ENCODE measurements at places on chromosomes 3 and 15.

DNA sequence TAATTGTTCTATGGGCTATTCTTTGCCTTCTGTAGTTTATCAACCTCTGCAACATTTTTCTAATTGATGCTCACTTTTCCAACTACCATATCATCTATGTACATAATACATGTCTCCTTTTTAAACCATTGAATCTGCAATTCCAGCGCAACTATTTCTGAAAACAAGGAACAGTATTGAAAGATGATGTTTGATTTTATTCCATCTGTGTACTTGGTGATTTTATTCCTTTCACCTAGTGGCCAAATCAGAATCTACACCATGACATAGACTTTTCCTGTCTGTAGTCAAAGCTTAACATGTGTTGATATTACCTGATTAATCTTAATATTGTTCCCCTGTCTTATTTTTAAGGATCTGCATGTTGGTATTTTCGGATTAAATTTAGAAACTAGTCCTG is 13.0 kb downstream of the NKTR start:
- no peak for DNase-seq

DNA sequence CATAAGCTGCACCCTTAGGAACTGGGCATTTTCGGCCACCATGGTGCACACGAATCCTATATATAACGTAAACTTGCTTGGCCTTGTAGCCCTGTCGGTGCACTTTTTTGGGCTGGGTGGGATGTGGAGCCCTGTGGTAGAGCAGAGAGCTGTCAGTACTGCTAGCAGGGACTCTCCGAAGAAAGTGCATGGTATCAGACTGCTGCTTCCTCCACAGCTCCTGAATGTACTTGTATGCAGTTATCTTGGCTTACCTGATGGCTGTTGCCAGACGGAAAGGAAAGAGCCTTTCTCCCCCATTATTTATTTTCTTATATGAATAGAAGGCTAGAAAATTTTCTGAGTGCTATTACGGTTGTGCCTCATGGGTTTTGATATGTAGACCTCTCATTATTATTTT is 8.4 kb downstream of the GALK2 start:
- DNase-seq: no peak

- no peak for DNase-seq
These were observed 100.6 kb upstream of the IGF1R start for GRCh38 chr15:98547741-98548138.

- no peak for DNase-seq
These were observed 121.2 kb upstream of the GAP43 start for GRCh38 chr3:115502128-115502527.

DNA sequence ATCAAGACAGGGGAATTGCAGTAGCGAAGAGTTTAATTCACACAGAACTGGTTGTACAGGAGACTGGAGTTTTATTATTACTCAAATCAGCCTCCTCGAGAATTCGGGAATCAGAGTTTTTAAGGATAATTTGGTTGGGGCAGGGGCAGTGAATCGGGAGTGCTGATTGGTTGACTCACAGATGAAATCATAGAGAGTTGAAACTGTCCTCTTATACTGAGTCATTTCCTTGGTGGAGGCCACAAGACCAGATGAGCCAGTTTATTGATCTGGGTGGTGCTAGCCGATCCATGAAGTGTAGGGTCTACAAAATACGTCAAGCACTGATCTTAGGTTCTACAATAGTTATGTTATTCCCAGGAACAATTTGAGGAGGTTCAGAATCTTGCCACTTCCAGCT is 5.3 kb upstream of the ZNF770 start:
- DNase-seq: no peak

DNA sequence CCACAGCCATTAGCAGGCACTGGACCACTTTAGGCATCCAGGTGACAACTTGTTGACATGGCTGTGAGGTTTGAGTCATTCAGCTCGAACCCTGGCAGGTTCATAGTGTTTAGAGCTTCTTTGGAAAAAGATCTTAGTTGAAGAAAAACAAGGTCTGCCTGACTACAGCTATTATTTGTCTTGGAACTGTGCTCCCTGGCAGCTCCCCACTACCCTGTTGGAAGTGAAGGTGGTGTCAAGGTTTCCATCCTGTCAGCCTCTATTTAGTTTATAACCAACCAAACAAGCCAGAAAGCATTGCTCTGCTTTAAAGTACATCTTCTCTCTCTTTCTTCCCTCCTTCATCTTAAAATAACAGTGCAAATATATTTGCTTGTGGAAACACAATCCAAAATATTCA is 56.8 kb downstream of the KAT2B start:
- no peak for DNase-seq

DNA sequence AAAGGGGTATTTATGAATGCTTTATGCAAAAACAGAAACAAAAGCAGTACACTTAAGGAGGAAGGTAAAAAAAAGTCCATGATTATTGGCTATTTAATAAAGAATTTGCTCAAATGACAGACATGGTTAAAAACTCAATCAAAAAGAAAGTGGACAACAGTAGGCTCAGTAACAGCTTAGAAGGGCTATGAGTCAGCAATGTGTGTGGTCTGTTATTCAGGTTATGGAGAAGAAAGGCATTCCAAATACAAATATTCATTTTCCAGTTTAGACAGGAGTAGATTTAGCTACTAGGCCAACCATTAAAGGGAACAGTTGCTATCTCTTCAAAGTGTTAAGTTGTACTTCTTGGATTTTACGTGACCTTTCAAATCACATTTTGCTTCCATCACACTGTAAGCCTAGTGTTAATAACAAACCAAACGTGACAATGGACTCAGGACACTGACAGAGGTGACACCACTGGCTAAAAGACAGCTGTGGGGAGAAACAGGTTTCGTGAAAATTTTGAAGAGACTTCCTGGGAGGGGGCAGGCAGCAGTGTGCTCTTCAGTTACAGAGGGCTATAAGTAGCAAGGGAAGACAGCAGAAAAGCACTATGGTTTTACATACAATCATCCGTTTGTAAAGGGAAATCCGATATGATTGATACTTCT is 41.7 kb upstream of the MYO5C start:
- peak; percentile 34 for DNase-seq

DNA sequence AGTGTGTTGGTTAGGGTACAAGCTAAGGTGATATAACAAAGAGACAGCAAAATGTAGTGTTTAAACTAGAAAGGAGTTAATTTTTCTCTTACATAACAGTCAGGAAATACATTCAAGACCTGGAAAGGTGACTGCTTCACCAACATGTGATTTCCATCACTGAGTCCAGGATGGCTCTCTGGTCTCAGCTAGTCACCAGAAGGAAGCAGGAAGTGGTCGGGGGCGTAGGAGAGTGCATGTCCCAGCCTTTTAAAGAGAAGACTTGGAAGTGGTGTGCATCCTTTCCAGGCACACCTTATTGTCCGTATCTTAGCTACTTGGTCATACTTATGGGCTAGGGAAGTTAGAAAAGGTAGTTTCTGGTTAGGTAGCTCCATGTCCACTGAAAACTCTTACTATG is 11.1 kb upstream of the UBE2Q2 start:
- no peak for DNase-seq

- DNase-seq: no peak
These were observed 18.0 kb downstream of the SLC6A1 start for GRCh38 chr3:11010426-11011165.

- DNase-seq: peak; percentile 93
These were observed 136.0 kb upstream of the DAZL start for GRCh38 chr3:16741103-16741758.

- peak; percentile 59 for DNase-seq
These were observed 179.1 kb downstream of the SLC9A9 start for GRCh38 chr3:143668924-143669790.

DNA sequence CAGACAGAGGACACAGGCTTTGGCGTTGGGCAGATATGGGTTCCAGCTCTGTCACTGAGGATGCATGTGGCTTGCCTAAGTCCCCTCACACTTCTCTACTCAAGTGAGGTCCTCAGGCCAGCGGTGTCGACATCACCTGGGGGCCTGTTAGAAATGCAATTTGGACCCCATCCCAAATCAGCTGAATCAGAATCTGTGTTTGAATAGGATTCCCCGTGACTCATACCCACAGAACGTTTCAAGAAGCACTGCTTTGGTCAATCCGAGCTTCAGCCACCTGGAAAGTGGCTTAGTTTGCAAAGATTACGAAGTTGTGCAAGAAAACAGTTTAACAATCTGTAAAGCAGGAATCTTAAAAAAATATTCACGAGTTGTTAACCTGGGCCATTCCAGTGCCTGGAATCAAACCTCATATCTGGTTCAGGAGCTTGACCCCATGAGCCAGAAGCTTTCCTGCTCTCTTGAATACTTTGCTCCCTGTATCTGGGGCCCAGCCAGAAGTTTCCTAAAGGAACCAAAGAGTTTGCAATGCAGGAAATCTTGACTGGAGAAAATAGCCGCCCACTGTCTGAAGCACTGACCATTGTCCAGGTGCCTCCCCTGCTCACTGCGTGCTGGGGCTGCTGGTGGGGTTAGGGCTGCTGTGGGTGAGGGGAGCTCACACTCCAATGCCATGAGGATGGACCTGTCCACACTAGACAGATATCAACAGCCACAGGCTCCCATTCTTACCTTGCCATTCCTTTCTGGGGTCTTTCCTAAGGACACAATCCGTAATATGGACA is 208.5 kb upstream of the LINGO1 start:
- peak; percentile 45 for DNase-seq

- no peak for DNase-seq
These were observed 238.8 kb downstream of the OPA1 start for GRCh38 chr3:193831495-193832455.

DNA sequence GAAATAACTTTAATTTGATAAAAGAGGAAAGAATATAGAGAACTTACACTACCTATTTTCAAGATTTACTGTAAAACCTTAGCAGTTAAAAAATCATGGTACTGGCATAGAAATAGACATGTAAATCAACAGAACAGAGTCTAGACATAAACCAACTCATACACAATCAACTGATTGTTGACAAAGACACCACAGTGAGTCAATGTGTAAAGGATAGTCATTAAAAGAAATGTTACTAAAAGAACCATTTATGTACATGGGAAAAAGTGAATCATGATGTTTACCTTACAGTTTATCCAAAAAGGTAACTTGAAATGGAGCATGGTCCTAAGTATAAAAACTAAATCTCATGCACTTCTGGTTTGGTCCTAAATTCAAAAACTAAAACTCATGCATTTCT is 847.4 kb downstream of the IGSF11 start:
- DNase-seq: no peak

- no peak for DNase-seq
These were observed 9.8 kb downstream of the FAM174B start for GRCh38 chr15:92645731-92646130.

DNA sequence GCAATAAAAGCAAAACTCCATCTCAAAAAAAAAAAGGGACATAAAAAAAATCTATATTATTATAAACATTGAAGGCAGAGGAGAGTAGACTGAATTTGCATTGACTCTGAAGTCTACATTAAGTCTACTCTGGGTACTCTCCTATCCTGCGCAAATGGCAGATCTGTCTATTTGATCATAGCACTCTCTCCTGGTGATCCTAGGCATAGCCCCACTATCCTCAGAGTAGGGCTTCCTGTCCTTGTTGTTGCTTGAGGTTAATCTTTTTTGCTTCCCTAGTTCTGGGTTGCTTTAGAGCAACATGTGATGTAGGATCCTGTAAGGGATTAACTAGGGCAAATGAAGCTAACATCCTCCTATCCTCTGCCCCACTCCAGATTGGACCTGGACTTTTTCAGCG is 82.1 kb upstream of the LRRFIP2 start:
- no peak for DNase-seq

GRCh38 chr3:192317564-192317963 is 409.8 kb downstream of the FGF12 start:
- DNase-seq: no peak

GRCh38 chr3:98361289-98361688 is 7.6 kb downstream of the OR5K4 start:
- no peak for DNase-seq

- no peak for DNase-seq
These were observed 19.3 kb downstream of the RAB27A start for GRCh38 chr15:55270291-55270690.

DNA sequence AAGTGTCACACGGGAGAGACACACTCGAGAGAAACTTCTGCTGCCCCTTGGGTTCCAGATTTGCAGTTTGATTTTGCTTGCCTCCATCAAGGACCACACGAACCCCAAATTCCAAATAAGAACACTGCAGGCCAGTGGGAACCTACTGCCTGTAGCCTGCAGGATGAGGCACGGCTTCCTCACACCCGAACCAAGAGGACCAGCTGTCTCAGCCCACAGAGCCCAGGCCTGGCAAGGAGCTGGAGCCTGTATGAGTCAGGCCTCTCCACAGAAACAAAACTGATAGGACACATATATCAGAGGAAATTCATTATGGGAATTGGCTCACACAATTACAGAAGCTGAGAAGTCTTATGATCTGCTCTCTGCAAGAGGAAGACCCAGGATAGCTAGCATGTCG is 188.1 kb upstream of the NSMCE3 start:
- DNase-seq: no peak

- no peak for DNase-seq
These were observed 126.0 kb downstream of the ZNF609 start for GRCh38 chr15:64586259-64586870.

- DNase-seq: no peak
These were observed 147.4 kb downstream of the TJP1 start for GRCh38 chr15:29674661-29675533.
